ENCODE measurements at places on chromosomes 5 and 9.

DNA sequence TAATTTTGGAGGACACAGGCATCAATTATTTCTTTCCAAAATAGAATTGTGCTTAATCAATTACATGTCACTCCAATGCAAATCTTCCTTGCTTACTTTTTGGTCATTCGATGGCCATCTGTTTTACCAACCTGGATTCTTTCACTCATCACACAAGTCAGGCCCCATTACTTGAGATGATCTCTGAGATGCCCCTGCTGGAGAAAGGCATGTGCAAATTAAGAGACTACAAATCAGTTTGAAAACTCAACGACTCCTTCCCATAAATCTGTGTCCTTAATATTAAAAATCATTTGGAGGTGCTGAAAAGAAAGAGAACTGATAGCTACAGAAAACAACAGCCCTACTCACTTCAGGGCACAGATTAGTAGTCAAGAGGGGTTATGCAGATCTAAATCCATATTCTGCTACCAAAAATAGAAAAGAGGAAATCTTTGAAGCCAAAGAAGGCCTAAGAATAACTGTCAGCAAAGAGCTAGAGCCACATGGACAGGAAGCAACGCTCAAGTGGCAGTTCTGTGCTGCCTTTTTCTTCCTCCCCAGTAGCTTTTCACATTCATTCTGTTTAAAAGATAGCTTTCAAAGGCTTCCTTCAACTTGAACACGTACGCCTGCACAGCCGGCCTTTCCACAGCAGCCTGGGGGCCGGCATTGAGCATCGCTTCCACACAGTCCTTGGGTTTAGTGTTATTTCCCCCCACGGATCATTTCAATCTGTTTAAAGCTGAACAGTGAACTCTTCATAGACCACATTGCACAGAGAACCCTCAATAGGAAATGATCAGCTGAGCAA lies 79.3 kb upstream of the MAP3K1 start:
- no peak for DNase-seq

DNA sequence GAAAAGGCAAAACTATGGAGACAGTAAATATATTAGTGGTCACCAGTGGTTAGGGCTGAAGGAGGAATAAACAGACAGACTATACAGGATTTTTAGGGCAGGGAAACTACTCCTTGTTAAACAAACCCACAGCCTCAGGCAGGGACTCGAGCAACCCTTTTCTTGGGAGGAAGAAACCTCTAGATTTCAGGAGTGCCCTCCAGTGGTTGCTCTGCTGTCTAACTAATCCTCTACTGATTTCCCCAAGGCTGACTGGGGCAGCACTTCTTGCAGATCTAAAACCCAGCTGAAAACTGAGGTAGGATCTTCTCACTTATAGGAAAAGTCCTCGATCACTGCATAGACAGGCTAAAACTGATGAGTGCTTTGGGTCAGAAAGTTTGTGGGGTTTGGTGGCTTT lies 176.8 kb downstream of the ISOC1 start:
- no peak for DNase-seq

- no peak for DNase-seq
Measured at GRCh38 chr9:135272608-135273007, 185.1 kb downstream of the OLFM1 start.

DNA sequence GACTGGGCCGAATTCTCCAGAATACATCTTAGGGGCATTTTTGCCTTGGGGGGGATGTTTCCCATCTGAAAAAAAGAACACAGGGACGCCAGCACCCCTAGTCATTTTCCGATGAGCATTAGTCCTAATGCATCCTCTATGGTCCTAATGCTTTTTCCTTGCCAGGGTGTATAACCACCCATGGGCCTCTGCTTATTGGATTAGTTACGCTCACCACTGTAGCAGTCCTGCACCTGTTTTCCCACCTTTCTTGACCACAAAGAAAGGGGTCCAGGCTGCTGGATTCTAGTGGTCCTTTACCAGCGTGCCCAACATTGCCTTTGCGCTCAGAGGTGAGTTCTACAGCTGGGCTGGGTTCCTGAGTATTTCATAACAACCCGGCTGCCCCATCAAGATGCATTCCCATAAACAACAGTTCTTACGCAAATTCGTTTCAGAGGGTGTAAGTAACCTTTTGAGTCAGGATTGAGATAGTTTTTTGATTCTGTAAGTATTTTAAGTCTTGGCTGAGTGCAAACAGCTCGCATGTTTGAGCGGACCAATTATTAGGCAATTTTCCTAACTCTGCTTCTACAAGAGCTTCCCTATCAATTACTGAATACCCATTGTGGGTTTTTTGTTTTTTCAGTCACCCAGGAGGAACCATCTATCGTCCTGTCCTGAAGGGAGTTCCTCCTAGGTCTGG lies 135.1 kb downstream of the DROSHA start:
- no peak for DNase-seq

- no peak for DNase-seq
Measured at GRCh38 chr9:14066831-14067230, 247.1 kb downstream of the NFIB start.

GRCh38 chr5:551406-551805 lies 27.2 kb upstream of the SLC9A3 start:
- no peak for DNase-seq

GRCh38 chr9:69585571-69585970 lies 86.6 kb downstream of the APBA1 start:
- no peak for DNase-seq

DNA sequence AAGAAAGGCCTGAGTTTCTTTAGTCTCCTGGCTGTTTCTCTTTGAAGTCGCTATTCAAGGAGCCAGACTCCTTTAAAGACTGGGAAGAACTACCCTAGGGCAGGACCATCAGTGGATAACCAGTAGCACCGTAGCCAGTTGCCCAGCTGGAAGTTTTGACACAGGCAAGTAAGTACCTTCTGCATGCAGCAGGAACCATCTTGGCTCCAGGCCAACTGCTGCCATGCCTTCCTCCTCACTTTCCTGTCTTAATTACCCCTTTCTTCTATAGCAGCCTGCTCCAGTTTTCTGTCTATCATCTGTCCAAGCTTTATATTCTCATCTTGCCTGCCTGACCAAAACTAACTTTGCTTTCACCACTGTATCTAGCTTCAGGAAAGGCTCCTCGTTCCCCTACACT lies 149.7 kb upstream of the SV2C start:
- no peak for DNase-seq

DNA sequence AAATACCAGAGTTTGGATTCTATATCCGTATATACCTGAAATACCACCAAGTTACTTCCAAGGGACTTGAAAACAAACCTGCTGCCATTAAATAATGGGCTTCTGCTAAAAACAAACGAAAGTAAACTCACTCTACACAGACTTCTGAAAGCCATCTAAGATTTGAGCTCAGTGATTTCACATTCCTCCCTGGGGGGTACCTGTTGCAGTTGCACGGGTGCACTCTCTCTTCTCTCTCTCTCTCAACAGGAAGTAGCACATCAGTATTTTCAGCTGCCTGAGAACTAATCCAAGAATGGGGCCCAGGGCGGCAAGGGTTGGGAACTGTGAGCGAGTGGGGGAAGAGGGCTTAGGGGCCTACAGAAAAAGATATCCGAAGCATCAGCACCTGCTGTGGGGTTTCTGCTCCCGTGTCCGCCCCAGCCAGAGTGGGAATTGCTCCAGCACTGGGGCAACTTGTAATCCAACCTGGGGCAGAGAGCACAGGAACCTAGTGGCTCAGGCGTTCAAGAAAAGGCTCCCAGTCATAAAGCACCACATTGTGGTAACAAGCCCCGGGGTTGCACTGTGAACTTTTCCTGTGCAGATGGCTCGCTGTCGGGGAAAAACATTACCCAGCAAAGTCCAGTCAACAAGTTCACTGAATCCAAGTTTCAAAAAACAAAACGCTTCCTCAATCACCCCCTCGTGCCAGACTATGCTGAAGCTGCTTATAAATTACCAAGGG lies 99.8 kb downstream of the EFNA5 start:
- DNase-seq: no peak

DNA sequence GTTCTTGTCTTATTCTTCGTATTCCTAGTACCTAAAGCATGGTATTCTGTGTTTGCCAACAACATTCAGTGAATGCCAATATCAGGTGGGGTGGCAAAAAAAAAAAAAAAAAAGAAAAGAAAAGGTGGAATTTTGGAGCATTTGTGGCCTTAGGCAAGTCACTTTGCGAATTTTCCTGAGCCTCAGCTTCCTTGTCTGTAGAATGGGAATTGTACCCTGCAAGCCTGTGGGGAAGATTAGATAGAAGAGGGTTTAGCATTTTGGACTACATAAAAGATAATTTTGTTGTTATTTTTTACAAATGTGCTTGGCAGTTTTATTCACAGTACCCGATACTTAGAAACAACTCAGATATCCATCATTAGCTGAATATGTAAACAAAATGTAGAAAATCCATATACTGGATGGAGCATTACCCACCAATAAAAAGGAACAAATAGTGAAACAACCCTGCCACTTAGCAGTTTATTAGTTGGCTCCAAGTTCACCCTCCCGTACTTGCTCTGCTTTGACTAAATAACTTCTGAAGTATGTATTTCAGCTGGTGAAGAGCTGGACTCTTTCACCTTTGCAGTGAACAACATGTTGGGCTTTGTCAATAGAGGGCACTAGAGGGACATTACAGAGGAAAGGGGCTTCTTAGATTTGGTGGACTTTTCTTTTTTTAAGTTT lies 13.6 kb downstream of the UBE2D2 start:
- no peak for DNase-seq

DNA sequence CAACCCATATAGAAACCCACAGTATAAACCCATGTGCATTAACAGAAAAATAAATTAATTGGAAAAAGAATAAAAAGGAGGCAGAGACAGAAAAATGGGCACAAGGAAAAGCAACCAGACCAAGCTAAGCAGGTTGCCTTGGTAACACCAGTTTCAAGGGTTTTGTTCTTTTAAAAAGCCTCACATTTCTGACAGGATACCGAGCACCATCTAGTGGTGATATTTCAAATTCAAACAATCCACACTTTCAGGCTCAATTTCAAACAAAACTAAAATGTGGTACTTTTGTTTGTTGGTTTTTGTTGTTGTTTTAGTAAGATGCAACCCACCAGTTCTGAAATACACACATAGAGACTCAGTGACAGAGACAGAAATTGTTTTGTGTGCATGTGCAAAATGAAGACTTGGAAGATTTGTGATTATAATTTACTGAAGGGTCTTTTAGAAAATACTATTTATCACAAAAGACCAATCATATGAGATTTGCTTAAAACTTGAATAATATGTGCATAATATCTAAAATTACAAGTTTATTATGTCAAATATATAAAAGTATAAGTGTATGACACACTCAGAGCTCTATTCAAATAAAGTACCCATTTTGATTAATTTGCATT lies 318.2 kb downstream of the SLCO4C1 start:
- DNase-seq: no peak

DNA sequence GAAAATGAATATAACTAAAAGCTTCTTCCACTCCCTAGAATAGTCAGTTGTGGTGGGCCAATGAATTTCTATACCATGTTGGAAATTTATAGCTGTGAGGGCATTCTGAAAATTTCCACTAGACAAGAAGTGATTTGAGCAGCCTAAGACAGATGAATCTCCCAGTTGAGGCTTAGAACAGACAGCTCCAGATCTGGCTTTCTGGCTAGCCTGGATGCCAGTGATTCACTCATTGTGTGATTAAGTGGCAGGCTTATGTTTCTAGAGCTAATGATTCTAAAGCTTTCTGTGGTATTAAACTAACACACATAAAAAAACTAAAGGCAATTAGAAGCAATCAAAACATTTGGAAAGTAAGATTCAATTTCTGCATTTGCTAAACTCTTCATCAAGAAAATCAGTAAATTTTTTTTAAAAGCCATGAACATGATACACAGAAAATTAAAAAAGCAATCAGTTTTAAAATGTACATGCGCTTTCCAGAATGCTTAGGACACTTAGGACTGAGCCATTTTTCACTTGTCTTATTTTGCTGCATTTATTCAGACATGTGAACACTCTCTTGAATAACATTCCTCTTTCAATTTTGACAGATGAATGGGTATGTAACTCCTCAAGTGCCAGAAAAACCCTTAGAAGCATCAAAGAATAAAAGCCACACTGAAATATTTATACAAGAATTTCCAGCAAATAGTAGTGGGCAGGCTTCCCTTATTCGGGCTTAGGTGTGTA lies 100.5 kb upstream of the GNAQ start:
- DNase-seq: no peak

Data from T1000 (cell line).